ENCODE measurements at places on chromosomes 3 and 15. TPM values are rescaled to one million over a fixed set of nuclear protein-coding genes. Genes with fewer than 3 reads are reported as not detected.

DNA sequence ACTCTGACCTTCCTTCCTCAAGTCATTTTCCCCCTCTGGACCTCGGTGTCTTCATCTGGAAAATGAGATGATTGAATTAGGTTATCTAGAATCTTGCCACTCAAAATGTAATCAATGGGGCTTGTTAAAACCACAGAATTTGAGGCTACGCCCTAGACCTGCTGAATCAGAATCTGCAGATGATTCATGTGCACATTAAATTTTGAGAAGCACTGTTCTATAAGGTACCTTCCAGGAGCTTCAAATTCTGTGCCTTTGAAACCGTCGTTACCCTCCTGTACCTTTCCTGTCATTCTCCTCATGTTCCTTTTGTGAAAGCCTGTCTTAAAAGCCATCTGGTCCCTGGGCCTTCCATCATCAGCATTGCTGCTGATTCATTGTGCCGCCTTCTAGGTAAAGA, 172.4 kb upstream of the TOPAZ1 start:
- 0 out of 2 replicates have a peak, but pooled peaks cover under 1% of the 10 kb centered on the region for H3K36me3 ChIP-seq
- H3K4me3 ChIP-seq = no peak overlapping the region

DNA sequence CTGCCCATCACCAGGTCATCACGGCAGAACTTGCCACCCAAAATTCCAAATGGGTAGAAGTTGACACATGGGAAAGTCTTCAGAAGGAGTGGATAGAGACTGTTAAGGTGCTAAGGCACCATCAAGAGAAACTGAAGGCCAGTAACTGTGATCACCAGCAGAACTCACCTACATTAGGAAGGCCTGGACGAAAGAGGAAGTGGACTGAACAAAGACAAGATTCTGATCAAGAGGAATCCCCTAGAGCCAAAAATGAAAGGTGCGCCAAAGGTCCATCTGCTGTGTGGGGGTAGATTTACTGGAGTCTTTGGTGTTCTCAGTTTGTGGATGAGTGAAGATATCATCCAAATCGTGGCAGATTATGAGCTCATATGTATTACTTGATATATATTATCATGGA, 46.3 kb upstream of the P3H2 start:
- DNase-seq = no peak
- peaks cover 12% of the 10 kb centered on the region for H3K4me1 ChIP-seq
- no peak overlapping the region for H3K27ac ChIP-seq
- no peaks in the 10 kb centered on the region for H3K36me3 ChIP-seq

The ATP13A5 gene
- not detected for total RNA-seq

GRCh38 chr3:112012205-112012992, 13.7 kb downstream of the TAGLN3 start:
- no peaks in the 10 kb centered on the region for H3K27me3 ChIP-seq
- no peak for DNase-seq
- H3K27ac ChIP-seq = no peak overlapping the region
- H3K4me1 ChIP-seq = peaks cover 29% of the 10 kb centered on the region
- no peak overlapping the region for H3K4me3 ChIP-seq
- no peaks in the 10 kb centered on the region for H3K36me3 ChIP-seq

GRCh38 chr3:72088486-72089025, 303.6 kb upstream of the PROK2 start:
- no peaks in the 10 kb centered on the region for H3K4me1 ChIP-seq
- H3K27me3 ChIP-seq = peaks cover 43% of the 10 kb centered on the region
- no peaks in the 10 kb centered on the region for H3K36me3 ChIP-seq
- H3K4me3 ChIP-seq = no peak overlapping the region

DNA sequence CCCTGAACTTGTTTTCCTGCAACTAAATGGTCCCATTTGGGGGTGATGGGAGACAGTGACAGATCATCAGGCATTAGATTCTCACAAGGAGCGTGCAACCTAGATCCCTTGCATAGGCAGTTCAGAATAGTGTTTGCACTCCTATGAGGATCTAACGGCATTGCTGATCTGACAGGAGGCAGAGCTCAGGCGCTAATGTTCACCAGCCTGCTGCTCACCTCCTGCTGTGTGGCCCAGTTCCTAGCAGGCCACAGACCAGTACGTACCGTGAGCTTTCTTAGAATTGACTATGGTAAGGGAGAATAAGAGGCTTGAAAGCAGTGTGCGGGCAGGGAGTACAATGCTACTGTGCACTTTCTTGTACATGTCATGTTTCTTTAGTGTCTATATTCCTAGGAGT, 17.6 kb upstream of the PLA2G4E start:
- no peaks in the 10 kb centered on the region for H3K36me3 ChIP-seq
- no peak overlapping the region for H3K27ac ChIP-seq
- peaks cover 7% of the 10 kb centered on the region for H3K4me1 ChIP-seq
- H3K4me3 ChIP-seq = no peak overlapping the region
- H3K27me3 ChIP-seq = peaks cover 2% of the 10 kb centered on the region

The KLF15 gene
- total RNA-seq = 0.69 TPM

DNA sequence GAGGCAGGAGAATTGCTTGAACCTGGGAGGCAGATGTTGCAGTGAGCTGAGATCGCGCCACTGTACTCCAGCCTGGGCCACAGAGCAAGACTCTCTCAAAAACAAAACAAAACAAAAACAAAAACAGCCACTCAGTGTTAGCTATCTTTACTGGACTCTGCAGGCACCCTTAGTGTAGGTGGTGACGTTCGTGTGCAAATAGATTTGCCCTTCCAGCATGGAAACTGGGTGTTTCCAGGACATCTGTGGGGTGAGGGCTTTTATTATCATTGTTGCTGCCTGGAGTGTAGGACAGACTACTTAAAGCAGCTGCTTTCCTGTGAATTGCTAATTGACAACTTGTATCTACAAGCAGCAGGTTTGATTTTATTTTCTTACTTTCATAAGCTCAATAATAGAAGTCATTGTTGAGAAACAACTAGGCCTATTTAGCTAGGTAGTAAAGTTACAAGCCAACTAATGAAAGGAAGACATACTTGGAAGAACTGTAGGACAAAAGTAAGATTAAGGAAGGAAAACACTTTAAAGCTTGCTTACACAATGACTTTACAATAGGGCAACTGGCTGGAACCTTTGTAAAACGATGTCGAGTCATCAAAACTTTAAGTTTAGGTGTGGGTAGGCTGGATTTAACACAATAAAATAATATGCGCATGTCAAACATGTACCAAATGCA, 25.4 kb upstream of the SPPL2A start:
- no peak overlapping the region for H3K27ac ChIP-seq
- H3K4me1 ChIP-seq = peaks cover 11% of the 10 kb centered on the region
- no peak overlapping the region for H3K4me3 ChIP-seq

- no peak overlapping the region for H3K4me3 ChIP-seq
- H3K27ac ChIP-seq = no peak overlapping the region
- H3K4me1 ChIP-seq = no peaks in the 10 kb centered on the region
- no peaks in the 10 kb centered on the region for H3K36me3 ChIP-seq
- DNase-seq = peak; percentile 7
- peaks cover 3% of the 10 kb centered on the region for H3K27me3 ChIP-seq
These were observed 145.8 kb upstream of the THRB start for GRCh38 chr3:24640330-24640877.

DNA sequence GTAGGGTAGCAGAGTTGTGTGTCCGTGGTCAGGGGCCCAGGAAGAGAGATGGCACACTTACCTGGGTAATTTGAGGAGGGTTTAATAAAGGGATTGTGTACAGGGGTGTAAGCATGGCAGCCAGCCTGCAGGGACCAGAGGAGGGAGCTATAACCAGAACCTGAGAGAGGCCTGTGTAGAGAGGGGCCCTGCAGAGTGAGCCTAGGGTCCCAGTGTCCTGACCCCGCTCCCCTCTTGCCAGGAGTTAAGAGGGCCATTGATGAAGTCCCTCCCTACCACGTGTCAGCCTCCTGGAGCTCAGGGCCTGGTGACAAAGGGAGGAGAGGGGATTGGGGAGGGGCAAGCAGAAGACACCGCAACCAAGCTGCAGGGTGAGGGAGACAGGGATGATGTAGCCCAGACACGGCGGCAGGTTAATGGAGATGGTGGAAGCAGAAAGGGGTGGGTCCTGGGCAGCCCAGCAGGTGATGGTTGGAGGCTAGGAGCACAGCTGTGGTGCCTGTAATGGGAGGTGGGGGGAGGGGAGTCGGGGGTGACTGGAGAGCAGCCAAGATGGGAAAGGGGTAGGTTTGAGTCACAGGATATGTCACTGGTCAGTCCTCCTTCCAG, 165.4 kb upstream of the TOPAZ1 start:
- no peaks in the 10 kb centered on the region for H3K36me3 ChIP-seq
- H3K4me1 ChIP-seq = peaks cover 41% of the 10 kb centered on the region
- DNase-seq = no peak
- peak overlapping the region; percentile 11 for H3K27ac ChIP-seq
